ENCODE measurements at places on chromosomes 5 and 9.
A peak's percentile ranks its signal among the peaks of the same experiment; 100 is the strongest.

DNA sequence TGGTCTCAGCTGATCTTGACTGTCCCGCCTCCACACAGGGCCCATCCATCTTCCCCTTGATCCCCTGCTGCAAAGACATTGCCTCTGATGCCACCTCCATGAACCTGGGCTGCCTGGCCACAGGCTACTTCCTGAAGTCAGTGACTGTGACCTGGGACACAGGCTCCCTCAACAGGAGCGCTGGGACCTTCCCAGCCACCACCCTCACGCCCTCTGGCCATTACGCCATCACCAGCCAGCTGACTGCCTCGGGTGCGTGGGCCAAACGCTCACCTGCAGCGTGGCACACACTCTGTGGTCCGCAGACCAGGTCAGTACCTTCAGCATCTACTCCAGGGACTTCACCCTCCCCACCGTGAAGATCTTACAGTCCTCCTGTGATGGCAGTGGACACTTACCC, 71.9 kb downstream of the INSL6 start:
- no peak for DNase-seq

DNA sequence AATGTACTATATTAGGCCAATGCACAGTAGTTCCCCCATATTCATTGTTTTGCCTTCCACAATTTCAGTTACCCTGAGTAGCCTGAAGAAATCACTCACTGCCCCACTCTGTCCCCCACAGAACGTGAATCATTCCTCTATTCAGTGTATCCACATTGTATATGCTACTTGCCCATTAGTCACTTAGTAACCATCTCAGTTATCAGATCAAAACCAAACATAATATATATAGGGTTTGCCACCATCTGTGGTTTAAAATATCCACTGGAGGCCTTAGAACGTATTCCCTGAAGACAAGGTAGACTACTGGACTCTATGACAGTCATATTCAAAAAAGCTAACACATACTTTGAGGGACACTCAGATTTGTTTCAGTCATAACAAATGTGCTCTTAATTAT, 465.7 kb upstream of the RGMB start:
- no peak for DNase-seq

DNA sequence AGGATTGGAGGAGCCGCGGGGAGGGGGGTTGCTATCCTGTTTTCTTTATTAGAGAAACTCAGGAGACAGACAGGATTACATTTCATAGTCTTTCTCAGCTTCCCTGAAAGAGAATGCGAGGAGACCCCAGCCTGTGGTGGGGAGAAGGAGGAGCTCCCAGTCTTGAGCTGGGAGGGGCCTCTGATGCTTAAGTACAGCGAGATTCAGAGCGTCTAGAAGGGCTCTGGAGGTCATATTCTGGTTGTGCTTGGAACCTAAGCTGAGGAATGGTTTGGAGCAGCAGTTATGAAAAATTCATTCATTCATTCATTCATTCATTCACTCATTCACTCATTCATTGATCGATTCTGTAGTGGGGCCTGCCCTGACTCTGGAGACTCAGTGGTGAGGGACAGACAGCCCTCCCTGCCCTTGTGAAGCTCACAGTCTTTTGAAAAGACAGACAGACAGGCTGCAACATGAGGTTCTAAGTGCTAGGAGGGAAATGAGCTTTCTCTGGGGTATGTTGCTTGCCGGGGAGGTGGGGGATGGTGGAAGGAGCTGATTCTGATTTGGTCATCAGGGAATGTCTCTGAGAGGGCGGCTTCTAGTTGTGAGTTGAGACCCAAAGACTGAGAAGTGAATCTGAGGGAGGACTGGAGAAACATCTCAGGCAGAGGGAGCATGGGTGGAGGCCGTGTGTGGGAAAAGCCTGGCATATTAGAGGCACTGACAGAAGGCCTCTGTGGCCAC, 2.5 kb upstream of the SPRY4 start:
- peak; percentile 34 for DNase-seq

DNA sequence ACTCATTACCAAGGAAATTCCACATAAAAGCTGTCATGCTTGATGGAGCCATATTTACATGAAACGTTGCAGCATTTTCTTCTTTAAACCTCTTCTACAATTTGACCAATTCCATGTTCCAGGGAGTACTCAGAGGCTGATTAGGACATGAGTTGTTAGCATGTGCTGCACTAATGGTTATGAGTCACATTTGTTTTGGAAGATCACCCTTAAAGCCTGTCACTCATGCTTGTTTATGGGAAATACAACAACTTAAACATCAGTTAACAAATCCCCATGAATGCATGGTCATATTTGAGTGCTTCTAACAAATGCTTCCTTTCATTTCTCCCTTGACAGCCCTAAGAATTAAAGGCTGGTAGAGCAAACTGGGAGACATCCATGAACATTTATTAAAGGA, 156.1 kb downstream of the GHR start:
- DNase-seq: no peak

- no peak for DNase-seq
These were observed 11.8 kb downstream of the DEPDC1B start for GRCh38 chr5:60687927-60688720.

GRCh38 chr9:123468541-123468940, 112.5 kb downstream of the CRB2 start:
- DNase-seq: no peak

DNA sequence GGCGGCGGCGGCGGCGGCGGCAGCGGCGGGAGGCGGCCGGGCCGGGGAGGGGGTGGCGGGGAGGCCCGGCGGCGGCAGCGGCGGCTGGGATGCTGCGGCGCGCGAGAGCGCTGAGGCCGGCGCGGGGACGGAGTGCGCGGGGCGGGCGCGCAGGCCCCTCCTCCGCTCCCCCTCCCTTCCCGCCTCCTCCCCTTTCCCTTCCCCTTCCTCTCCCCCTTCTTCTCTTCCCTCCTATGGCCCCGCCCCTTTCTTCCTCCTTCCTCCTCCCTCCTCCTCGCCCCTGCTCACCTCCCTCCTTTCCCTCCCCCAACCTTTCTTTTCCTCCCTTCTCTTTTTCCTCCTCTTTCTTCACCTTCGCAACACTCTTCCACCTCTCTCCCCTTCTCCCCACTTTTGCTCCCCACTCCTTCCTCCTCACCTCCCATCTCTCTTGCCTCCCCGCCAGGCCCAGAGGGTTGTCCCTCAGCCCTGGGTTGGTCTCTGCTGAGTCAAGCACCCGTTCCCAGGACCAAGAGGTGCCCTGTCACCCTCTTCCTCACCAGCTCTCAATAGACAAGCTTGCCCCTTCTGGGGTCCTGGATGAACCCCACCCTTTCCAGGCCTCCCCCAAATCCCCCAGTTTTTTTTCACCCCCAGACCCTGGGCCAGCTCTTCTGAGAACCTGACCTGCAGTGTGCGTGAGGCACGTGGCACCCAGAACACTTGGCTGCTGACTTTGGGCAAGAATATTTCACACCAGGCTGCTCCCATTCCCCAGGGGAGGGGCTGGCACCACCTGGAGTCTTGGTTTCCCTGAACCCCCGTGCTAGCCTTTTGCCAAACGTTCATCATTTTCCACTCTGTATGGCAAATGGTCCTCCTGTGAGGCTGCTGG, at the start of gene SEMA4D:
Gene SEMA4D (minus strand): TSS at position 136 of the 874 bp plus-strand sequence. CDS start 92,657 bp downstream, outside the sequence.
- peak; percentile 92 for DNase-seq

GRCh38 chr9:111871499-111871855, 25.1 kb upstream of the UGCG start:
- DNase-seq: no peak

DNA sequence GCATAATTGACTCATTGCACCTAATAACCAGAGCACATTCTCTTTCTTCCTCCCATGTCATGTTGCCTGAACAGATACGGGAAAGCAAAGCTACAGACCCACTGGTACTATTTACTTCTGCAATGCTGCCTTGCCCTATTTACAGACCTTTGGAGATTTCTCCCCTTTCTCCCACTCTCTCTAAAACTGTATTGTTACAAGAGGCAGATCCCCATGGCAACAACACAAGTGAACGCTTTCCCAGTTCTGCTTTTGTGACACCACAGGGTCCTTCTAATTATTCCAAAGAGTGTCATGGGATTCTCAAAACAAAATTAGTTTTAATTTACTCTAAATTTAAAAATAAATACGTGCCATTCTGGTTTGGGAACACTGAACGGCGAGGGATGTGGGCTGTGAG, 104.7 kb downstream of the KCTD16 start:
- DNase-seq: peak; percentile 41

DNA sequence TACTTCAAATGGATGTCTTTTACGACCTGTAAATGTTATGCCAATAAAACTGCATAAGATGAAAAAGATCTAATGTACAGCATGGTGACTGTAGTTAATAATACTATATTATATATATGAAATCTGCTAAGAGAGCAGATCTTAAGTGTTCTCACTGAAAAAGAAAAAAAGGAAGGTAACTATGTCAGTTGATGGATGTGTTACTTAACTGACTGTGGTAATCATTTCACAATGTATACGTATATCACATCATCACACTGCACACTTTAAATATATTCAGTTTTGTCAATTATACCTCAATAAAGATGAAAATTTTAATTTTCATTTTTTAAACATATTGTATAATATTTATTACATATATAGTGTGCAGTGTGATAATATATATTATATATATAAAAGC, 31.9 kb downstream of the THBS4 start:
- DNase-seq: no peak

DNA sequence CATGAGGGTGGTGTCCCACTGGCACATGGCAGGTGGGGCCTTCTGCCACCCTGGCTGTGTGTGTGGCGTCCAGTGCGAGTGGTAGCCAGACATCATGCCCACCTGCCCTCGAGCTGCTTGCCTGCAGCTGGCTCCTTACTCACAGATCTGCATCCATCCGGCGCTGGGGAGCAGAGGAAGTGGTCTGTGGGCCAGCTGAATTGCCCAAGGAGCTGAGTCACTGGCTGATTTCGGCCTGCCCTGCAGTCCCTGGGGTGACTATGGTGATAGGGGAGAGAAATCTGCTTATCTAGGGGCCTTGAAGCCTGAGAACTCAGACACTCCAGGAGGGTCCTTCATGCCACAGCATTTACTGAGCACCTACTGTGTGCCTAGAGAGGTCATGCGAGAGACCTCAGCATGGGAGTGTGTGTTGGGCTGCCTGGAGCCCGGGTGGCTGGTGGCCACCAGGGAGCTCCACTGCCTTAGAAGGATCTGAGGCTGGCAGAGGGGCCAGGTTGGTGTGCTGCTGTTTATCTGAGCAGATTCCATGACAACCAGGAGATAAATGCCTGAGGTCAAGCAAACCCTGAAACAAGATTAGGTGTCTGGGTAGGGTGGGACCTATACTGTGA, 57.1 kb downstream of the SLC22A5 start:
- no peak for DNase-seq

GRCh38 chr5:15560421-15560820, 60.4 kb downstream of the FBXL7 start:
- DNase-seq: no peak

DNA sequence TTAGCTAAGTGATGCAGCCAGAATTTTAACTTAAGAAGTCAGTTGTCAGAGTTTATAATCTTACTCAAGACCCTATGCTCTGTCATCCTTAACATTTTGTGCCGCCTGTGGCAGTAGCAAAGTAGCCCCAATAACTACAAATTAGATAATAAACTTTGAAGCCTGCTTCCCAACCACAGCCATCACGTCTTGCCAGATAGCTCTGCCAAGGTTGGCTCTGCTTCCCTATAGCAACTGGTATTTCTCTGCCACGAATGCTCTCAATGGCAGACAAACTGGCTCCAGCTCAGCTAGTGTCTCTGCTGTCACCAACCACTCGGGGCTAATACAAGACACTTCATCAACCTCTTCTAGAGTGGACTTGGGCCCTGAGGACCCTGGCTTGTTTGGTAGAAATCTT, 576.1 kb downstream of the CDH12 start:
- no peak for DNase-seq
